Activated CD4-positive, alpha-beta T cell treated with anti-CD3 and anti-CD28 coated beads, Interleukin-2, amount 50 U/mL, for 24 hours (primary cell): ENCODE measurements at places on chromosomes 4 and X.

GRCh38 chr4:85149676-85150075 lies 183.2 kb upstream of the WDFY3 start:
- DNase-seq, result no peak

DNA sequence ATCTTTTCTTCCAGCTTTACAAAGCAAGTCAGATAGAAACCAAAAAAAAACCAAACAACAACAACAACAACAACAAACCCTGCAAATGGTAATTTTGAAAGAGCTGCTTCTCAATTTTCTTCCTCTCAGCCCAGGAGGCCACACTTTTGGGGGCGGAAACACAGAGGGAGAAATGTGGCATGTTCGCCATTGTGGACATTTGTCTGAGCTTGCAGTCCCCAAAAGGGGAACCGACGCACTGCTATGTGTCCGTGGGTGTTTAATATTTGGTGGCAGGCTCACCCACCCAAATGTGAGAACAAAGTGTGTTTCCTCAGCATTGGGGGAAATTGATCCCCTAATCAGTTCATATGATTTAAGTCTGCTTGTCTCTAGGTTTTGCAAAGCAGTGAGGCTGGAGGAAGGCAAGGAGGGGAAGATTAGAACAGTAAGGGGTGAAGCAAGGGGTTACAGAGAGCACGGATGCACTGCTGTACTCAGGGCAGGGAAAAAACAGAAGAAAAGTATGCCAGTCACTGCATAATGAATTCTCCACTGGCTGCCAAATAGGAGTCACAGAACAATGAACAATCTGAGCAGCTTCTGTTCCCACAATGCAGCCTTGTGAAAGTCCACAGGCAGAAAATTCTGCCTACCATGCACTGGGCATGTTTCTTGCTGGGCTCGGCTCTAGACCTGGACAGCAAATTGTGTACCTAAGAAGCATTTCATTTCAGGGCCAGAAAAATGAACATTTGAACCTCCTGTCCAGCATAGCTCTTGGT lies 74.7 kb upstream of the GPM6B start:
- no peak for DNase-seq

DNA sequence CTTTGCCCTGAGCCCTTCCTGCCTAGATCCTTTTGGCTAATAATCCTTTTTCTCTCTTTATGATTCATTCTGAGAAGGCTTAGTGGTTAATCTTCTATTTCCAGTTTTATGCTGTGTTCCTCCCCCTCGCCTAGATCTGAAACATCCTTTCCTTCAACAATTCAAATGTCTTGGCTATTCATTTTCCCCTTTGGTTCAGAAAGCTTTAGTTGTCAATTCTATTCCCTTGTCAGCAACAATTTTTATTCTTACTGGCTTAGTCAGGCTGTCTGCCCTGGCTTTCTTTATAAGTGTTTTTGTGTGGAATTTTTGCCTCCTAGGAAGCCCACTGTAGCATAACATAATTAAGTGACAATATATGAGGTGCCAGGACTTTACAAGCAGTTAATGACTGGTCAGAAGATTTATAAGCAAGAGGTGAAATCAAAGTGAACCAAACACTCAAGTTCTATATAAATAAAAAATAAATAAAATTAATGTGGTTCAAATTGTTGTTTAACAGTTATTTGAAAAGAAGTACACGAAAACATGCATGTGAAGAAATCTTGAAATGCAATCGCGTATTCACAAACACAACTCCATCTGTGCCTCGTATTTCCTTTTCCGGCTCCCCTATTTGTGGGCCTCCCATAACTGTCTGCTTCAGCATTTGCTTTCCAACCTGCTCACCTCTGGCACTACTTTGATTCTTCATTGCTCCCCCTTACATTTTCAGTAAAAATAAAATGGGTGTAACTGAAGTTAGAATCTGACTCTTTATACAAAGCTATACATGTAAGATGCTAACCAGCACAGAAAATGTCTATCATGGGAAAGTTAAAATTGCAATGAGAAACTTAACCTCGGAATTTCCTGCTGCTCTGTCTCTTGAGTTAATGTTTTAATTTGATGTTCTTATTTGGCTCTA lies 235.4 kb downstream of the SPRY1 start:
- no peak for DNase-seq

- no peak for DNase-seq
Observed at GRCh38 chrX:581066-581465, 49.5 kb upstream of the SHOX start.

DNA sequence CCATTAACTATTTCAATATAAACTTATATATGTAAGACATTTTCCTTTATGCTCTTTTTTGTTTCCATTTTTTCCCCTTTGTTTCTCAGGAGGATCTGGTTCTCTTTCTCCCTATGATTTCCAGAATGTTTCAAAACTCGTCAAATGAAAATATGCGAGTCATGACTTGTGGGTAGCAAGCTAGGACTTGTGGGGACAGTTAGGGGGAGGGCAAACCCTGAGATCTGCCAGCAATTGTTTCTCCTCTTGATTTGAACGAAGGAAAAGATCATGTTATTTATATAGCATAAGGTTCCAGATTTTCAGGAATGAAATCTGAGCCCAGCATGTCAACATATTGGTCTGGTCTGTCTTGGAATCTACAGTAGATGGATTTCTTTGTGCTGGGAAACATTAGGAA lies 28.9 kb upstream of the GPC4 start:
- DNase-seq, result no peak

GRCh38 chr4:140103676-140104075 lies 50.3 kb downstream of the MAML3 start:
- peak; percentile 28 for DNase-seq

DNA sequence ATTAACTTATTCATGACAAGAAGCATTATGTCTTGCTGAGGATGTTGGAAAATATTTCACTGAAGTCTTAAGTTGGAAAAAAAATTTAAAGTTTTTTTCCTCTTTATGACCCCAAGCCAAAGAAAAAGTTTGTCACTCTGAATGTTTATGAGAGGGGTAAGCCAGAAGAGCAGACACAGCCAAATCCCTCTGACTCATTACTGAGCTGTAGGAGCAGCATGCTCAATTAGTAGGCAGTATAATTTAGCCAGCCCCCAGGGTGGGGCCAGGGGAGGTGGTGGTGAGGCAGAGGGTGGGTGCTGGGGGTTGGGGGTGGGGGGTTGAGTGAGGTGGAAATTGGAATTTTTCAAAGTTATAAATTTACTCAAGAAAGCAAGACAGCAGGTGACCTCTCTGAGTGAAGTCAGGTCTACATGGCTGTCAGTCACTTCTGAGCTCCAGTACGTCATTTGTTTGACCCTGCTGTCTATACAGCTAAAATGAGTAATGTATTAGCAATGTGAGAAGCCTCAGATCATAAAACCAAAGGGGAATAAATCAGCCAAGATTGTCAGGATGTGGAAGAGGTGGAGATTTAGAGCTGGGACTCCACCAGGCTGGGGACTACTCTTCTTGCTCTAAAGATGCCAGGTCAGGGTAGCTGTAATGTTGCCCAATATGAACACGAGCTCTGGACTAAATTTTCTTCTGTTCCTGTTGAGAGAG lies 98.8 kb upstream of the NDP start:
- DNase-seq, result no peak

- DNase-seq, result no peak
Observed at GRCh38 chr4:7199129-7199725, 6.9 kb downstream of the SORCS2 start.

DNA sequence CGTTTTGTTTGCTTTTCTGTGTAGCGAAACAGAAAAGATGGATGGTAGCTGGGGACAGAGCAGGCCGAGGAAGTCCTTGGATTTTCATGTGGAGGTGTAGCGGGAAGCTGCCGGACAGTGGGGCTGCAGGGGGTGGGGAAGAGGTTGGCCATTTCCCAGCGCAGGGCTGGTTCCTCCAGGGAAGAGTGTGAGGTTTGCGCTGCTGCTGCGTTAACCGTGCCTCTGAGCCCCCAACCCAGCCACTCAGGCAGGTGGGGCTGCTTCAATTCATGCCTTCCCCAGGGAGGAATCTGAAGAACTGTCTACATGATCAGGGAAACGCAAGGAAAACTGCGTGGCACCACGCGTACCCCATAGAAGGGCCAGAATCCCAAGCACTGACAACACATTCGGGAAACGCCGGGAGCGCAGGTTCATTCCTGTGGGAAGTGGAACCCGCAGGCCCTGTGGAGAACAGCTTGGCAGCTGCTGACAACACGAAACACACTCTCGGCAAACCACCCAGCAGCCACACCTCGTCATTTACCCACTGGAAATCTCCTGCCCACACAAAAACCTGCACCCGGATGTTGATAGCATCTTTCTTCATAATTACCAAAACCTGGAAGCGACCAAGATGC lies 57.7 kb downstream of the PCGF3 start:
- no peak for DNase-seq

DNA sequence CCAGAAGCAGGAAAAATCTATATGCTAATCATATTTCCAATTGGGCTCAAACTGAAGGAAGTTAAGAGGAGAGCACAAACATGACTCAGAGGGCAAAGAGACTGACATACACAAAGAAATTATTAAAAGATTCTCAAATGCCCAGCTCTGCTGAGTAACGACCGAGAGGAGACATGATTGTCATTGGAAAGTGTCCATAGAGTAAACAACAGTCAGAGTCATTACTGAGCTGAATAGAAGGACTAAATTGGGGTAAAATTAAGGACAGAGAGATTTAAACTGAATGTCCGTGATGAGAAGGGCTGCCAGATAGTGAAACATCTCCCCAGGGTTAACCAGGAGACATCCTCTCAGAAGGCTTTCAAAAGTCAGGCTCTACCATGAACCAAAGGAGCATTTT lies 111.2 kb upstream of the GALNT7 start:
- no peak for DNase-seq

DNA sequence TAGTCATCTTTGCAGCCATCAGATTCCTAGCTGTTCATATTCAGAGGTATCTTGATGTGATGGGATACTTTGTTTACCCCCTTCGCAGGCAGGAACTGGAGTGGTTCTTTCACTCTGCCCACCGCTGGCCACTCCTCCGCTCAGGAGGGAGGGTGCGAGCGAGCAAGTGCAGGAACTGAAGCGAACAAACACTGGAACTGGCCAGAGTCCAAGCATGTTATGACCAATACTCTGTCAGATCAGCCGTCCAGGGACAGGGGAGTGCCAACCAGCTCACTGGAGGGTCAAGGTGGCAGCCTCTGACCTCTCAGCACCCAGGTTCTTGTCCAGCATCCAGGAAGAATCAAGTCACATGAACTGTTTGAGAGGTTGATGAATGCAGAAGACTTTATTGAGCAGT lies 18.0 kb upstream of the MANBA start:
- DNase-seq, result no peak

DNA sequence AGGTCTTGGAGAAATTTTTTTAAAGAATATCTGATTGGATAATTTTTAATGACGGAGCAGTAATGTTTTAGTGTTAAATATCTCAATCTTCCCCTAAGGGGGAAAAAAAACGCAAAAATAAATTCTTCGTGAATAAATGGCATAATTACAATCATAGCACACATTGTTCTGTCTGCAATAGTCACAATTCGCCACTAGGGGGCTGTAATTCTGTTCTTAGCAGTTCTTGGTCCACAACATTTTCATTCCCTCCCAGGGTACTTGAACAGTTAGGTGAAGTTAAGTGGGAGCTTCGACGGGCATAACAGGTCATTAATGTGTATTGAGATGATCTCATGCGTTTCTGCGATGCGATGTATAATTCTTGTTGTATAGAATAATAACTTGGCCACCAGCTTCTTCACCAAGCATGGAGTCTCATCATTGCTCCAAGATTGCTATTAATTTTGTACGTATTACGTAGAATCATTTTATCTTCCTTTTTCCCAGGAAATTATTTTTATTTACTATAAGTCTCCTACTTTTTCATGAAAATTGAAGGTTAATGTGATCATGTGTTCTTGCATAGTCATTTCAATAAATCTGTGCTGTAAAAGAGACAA lies 27.2 kb downstream of the HTR2C start:
- DNase-seq, result no peak

GRCh38 chr4:41061482-41062185 lies 152.7 kb downstream of the APBB2 start:
- no peak for DNase-seq

DNA sequence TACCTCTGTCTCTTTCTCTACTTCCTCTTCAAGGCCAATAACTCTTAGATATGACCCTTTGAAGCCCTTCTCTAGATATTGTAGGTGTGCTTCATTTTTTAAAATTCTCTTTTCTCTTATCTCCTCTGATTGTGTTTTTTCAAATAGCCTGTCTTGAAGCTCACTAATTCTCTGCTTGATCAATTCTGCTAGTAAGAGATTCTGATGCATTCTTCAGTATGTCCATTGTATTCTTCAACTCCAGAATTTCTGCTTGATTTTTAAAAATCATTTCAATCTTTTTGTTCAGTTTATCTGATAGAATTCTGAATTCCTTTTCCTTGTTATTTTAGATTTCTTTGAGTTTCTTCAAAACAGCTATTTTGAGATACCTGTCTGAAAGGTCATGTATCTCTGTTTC lies 47.9 kb downstream of the MCUB start:
- no peak for DNase-seq

DNA sequence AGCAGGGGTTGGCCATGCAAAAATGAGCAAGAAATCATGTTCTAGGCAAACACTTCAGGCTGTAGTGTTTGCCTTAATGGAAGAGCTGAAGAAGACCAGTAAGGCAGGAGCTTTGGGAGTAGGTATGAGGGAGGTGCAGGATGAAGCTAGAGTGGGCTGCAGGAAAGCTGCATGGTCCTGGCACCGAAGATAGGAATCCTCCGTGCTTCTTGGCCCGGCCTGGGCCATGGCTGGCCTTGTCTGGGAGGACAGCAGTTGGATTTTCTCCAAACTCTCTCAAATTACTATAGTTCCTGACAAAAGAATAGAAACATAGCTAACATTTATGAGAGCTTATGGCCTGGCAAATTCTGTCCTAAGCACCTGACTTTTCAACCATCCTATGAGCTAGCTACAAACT lies 116.5 kb downstream of the UCHL1 start:
- DNase-seq, result no peak

DNA sequence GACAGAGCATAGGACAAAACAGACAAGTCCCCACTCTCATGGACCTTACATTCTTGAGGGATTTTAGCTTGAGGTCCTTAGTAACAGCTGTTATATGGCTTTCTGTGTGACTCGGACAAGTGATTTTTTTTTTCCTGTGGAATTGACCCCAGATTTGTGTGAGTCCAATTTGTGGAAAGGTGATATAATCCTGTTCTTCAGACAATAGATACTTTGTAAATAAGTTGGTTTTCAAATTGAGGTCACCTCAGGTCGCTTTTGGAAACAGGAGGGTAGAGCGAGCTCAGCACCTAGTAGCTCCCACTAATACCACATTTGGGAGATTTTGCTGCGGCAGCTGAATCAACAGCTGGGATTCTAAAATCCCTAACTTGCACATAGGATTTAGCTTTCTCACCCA lies 1008.8 kb downstream of the ADGRL3 start:
- no peak for DNase-seq

DNA sequence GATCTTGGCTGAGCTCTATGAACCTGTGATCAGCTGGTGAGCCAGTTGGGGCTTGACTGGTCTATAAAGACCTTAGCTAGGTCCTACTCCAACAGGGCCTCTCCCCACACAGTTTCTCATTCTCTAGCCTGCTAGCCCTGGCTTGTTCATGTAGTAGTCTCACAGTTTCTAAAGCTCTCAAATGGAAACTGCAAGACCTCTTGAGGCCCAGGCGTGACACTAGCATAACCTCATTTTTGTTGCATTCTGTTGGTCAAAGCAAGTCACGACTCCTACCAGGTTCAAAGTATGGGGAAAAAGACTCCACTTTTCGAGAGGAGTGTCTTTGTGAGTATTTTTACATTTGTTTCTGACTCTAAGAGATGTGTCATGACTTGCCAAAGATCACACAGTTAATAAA lies 50.9 kb downstream of the CEP44 start:
- no peak for DNase-seq

GRCh38 chrX:10011991-10012390 lies 44.8 kb downstream of the CLDN34 start:
- DNase-seq, result no peak
